Suppressor macrophage treated with lipopolysaccharide for 4 hours (primary cell): ENCODE measurements at places on chromosomes 1 and 21.

DNA sequence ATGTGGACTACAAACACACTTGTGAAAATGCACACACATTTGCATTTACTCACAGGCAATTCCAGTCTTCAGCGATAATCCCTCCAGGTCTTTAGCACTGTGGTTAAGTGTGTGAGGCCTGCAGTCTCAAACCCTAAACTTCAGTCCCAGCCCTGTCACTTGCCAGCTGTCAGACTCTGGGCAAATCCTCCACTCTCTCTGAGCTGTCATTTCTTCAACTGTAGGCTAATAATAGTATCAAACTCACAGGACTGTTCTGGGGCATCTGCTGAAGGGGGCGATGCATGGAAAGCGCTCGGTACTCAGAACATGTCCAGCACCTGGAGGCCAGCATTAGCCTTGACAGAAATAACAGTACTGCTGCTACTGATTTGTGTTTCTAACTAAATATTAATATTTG, 48.2 kb downstream of the NEK2 start:
- no peak for DNase-seq

- no peak for DNase-seq
Observed at GRCh38 chr1:9842781-9843575, 19.2 kb upstream of the CLSTN1 start.

GRCh38 chr1:89630048-89630447, 2.9 kb upstream of the LRRC8C start:
- no peak for DNase-seq

DNA sequence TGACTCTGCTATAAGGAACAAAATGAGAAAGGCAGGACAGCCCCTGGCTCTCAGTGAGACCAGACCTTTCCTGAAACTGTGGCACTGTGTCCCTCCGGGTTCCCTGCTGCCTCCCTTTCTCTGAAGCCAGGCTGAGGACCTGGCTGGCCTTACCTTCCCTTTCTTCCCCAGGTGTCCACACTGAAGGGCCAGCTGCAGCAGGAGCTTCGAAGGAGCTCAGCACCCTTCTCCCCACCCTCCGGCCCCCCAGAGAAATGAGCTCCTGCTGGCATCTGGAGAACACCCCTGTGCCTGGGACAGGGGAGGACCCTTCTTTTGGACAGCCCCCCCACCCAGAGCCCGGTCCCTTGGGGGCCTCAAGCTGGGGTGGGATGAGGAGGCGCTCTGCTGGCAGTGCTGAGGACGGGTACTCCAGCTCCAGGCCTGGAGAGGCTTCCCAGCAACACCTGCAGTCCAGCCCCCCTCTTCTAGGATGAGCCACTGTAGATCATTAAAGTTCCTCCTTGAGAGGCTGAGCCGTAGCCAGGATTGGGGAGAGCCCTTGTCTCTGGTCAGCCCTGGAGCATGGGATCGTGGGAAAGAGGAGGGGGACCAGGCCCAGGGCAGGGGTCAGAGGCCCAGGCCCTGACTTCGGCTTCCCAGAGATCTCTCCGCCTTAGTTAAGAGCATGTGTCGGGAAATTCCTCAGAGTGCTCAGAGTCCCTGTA, 8.1 kb downstream of the MFAP2 start:
- no peak for DNase-seq

DNA sequence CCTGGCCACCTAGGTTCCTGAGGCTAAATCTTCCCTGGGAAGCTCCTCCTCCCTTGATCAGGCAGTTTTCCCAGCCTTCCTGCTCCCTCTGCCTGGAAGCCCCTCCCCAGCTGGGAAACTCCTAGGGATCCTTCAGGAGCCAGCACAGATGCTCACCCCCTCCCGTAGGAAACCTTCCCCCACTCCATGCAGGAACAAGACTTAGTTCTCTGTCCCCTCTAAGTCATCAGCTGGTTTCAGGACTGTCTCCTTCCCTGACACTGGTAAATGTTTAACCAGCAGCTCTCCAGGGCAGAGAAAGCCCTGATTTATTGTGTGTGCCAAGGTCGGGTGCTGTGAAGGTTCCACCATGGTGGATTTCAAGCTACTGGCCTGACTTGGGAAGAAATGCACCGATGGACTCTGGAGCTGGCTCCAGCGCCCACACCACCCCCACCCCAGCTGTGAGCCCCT, 25.0 kb downstream of the TTC39A start:
- no peak for DNase-seq

- DNase-seq = no peak
Observed at GRCh38 chr1:81430236-81430938, 370.3 kb upstream of the ADGRL2 start.

DNA sequence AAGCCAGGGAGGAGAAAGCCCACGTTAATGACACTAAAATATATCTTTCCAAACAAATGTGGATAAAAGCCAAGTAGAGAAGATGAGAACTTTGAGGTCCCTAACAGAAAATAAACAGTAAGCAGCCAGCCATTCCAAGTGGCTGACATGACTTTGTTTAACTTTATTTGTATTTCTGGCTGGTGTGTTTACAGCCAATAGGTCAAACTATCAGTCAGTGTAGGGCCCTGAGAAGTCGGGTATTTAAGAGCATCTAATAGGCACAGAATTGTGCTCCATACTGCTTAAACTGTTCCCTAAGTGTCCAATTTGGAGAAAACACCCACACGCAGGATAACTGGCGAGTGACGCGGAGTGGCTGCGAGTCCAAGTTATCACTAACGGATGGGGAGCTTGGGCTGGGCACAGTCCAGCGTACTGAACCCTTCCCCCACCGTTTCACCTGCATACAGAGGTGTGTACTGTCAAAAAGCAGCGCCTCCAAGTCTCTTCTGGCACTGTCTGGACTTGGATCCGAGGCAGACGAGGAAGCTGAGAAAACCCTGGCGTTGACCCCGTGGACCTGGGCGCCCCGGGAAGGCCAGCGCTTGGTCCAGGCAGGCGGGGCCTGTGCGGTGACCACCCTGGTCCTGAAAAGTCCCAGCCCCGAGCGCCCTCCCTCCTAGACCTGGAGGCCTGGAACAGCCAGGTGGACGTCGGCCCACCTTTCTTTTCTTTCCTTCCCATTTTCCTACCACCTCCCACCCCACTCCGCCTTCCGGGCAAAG, 662 bp upstream of the LGALS8 start:
- no peak for DNase-seq

DNA sequence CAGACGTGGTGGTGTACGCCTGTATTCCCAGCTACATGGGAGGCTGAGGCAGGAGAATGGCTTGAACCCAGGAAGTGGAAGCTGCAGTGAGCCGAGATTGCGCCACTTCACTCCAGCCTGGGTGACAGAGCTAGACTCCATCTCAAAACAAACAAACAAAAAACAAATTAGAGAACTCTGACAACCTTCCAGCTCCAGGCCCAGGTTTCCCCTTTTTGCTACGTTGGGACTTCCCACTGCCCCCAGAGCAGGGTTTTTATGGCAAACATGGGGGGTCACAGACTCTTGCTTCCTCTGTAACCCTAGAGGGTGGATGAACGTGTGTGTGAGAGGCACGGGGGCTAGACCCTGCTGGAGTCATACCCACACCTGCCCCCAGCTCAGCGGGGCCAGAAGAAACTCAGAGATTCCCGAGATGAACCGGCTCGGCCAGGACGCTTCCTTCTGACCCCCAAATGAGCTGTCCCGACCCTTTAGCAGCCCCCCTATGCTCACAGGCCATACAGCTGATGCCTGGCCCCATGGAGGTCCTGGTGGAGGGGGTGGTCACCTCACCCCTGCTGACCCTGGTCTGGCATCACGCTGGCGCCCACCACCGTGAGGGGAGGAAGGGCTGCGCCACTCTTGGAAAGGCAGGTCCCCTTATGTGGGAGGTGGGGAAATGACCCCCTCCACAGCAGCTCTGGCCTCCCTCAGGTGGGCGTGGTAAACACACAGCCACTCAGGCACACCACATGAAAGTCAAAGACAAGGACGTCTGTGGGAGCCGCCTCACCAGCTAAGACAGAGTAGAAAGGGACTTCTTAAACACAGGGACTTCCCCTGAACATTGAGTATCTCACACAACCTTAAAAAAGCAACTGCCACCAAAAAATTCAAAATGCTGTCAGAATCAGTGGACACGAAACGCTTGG, 7.1 kb downstream of the GPR157 start:
- no peak for DNase-seq
